ENCODE measurements at places on chromosomes 2 and 18.
A peak's percentile ranks its signal among the peaks of the same experiment; 100 is the strongest.

GRCh38 chr2:102021779-102022178 lies 30.0 kb downstream of the IL1R2 start:
- DNase-seq: no peak

DNA sequence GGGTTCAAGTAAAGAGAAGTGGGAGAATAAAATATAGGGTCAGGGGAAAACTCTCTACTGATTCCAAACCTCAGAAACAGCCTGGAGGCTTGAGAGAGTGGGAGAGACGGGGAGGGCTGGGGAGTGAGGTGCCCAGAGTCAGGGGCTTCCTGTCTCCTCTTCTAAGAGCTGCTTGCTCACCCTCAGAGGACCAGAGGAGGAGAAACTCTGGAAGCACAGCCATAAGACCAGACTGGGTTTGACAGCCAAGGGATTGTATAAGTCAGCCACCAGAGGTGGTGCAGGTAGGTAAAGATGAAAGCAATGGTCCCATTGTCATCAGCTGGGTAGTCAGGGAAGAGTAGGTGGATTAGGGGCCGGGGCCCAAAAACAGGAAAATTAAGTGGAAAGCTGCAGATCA lies 259.4 kb downstream of the TNS1 start:
- no peak for DNase-seq

DNA sequence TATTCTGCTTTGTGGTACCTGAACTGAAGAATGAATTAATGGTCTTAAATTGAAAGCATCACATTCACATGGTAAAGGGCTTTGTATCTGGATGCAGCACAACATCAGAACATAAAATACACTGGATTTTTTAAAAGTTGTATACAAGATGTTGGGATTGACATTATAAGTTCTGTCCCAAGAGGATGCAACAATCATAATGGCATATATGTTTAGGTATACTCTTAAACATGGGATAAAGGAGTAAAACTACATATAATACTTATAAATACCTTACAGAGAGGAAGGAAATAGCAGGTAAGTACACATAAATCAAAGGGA lies 171.9 kb downstream of the THADA start:
- no peak for DNase-seq

- peak; percentile 15 for DNase-seq
Measured at GRCh38 chr2:219344751-219345430, 12.3 kb upstream of the RESP18 start.

DNA sequence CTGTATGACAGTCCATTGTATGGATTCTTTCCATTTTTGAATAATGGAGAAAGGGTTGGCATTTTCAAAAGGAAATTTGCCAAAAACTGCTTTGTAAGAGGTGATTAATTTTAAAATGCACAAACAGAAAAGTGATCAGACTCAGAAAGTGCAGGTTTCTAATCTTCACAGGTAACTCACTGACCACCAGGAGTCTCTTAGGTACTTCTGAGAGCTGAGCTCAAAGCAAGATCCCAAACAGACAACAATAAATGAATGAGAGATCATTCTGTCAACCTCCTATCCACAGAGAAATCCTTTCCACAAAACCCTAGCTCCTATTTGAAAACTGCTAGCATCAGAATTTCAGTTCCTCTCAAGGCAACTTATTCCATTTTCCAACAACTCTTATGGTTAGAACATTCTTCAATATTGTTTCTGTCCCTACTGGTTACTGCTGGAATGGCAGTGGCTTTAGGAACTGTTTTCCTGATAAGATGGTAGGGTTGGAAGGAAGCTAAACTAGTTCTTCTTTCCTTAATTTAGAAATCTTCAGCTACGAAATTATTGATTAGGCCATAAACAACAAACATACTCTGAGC lies 20.6 kb upstream of the HAAO start:
- DNase-seq: no peak
